Adrenal gland (tissue), 19 donors: ENCODE measurements at places on chromosomes 4 and X.
A peak's percentile ranks its signal among the peaks of the same experiment; 100 is the strongest.

GRCh38 chrX:29196501-29196900 is 609.3 kb downstream of the IL1RAPL1 start:
- no peak for DNase-seq

DNA sequence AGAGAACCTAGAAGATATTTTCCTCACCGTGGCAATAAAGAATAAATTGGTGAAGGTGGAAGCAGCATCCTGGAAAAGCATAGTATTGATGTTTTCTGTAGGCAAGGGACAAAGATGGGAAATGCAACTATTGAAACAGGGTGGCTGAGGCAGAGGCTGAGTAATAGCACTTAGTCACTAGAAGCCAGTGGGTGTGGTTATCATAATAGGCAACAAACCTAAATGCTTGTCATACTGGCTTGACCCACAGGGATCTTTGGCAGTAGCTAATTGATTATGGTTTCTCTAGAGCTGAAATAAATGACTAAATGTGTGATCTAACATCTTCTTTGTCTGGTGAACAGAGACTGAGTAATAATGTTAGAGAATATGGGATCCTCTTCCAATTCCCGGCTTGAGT is 353.6 kb upstream of the RPS6KA3 start:
- DNase-seq = no peak

GRCh38 chrX:123138473-123138872 is 45.6 kb upstream of the GRIA3 start:
- DNase-seq = no peak

- no peak for DNase-seq
Observed at GRCh38 chr4:20356565-20356964, 104.9 kb downstream of the SLIT2 start.

DNA sequence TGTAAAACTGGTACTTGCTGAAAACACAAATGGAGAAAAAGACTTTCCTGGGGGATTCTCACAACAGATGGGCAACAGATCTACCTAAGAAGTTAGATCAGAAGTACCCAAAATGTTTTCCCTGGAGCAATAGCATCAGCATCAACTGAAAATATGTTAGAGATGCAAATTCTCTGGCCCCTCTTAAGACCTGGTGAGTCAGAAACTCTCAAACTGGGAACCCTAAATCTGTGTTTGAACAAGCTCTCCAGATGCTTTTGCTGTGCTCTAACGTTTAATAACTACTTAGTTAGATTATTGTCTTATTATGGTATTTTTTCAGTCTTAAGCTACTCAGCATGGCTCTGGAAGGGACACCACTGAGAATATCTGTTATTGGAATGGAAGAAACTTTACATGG is 55.2 kb upstream of the TRPC3 start:
- DNase-seq = no peak

- DNase-seq = no peak
Observed at GRCh38 chr4:13208558-13209193, 275.5 kb downstream of the RAB28 start.

GRCh38 chr4:110678517-110679227 is 55.8 kb upstream of the PITX2 start:
- no peak for DNase-seq

GRCh38 chrX:8672176-8672575 is 59.8 kb downstream of the ANOS1 start:
- DNase-seq = no peak

- no peak for DNase-seq
Observed at GRCh38 chrX:12225107-12225506, 86.8 kb downstream of the FRMPD4 start.

DNA sequence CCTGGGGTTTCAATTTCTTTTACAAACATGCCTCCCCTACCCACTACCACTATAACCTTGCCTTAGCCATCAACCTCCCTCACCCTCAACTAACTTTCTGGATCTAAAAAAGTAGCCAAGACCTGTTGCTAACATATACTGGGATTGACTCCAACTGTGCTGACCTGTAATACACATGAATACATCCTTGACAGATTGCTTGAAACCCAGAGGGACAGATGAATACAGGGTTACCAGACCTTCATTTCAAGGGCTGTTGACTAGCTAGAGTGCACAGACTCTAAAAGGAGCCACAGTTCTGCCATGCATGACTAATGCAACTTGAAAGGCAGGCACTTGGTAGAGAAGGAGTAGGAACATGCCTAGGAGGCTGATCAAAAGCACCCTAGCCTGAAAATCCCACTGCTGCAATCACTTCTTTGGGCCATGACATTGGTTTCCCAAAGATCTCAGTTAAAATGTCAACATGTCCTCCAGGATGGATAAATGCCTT is 121.0 kb downstream of the PCDH19 start:
- no peak for DNase-seq

DNA sequence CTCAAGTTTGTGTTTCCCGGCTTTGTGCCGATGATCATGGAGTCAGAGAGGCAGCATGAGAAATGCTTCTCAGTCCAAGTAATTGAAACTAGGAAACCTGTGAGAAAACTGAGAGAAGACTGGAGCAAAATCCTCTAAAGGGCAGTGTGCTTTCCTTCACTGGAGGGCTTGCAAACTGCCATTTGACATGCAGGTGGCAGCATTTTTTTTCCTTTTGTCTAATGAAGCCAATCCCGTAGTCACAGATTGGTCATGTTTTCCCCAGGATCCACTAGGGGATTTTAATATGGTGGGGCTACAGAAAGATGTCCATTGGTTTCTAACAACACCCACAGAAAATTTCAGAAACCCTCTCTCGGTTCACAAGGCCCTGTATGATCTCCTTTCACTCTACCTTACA is 117.4 kb upstream of the NUDT10 start:
- no peak for DNase-seq

- DNase-seq = no peak
Observed at GRCh38 chr4:168723020-168723419, 226.2 kb downstream of the PALLD start.

DNA sequence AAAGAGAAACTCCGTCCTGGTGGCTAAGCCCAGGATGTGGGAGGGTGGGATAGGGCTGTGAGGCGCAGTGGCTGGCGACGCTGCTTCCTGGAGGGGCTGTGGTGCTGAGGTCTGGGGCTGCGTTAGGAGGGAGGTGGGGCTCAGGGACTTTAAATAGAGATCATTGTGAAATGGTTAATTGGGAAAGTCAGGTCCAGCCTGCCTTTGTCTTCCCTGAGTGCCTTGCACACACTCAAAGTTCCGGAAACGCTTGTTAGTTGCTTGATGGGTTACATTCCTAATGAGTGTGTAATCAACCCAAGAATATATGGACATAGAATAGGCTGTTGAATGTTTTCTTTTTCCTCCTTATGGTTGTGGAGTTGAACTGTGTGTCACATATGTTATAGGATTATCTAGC is 55.7 kb upstream of the CLDN34 start:
- DNase-seq = no peak

- DNase-seq = no peak
Observed at GRCh38 chr4:37953620-37954293, 6.4 kb upstream of the PTTG2 start.

GRCh38 chrX:46904626-46905025 is 7.6 kb upstream of the JADE3 start:
- no peak for DNase-seq

DNA sequence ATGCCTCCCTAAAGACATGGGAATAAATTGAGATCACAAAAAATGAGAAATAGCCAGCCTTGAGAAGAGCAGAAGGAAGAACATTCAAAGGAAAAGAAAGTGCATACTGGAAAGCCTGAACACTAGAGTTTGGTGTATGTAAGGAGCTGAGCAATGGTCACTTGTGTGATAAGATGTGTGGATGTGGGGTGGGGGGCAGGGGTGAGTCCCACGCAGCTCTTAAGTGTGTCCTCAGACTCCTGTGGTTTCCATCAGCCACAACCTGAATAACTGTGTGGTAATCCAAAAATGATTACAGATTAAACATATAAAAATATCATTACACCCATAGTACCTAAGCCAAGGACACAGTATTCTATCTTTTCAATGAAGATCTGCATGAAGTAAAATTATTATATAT is 59.9 kb downstream of the ELOVL6 start:
- no peak for DNase-seq

GRCh38 chr4:184188443-184189400 is 29.0 kb downstream of the ENPP6 start:
- DNase-seq = no peak

DNA sequence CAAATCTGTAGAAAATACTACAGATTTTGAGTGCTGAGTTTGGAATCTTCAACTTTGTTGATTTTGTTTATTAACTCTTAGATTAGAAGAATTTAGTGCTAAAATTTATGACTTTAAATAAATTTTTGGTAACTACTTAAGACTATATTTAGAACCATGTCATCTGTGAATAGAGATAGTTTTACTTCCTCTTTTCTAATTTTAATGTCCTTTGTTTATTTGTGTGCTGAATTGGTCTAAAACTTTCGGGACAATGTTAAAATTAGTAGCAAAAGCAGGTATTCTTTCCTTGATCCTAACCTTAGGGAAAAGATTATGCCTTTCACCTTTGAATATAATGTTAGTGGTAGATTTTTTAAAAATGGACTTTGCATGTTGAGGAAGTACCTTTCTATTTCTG is 119.7 kb upstream of the CXorf51A start:
- DNase-seq = no peak

DNA sequence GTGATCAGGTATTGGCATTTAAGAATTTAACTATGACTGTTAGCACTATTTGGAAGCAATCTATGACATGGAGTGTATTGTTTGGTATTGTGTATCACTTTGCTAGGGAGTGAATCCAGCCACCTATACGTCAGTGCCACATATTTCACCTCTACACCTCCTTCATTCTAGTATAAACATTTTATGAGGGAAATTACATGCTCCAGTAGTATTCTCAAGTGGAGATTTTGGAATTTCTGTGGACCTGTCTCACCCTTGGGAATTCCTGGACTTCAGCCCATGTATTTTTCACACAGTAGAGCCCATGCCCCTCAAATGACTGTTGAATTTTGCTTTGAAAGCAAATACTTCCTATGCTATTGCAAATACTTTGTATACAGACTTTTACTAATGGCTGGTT is 11.3 kb downstream of the BST1 start:
- DNase-seq = no peak

- peak; percentile 34 for DNase-seq
Observed at GRCh38 chr4:74794382-74795010, at the start of gene BTC. Gene BTC (minus strand): TSS chr4:74794523. CDS start chr4:74794325, 198 bp downstream.

- DNase-seq = no peak
Observed at GRCh38 chrX:150408561-150408960, 45.4 kb downstream of the MAMLD1 start.

DNA sequence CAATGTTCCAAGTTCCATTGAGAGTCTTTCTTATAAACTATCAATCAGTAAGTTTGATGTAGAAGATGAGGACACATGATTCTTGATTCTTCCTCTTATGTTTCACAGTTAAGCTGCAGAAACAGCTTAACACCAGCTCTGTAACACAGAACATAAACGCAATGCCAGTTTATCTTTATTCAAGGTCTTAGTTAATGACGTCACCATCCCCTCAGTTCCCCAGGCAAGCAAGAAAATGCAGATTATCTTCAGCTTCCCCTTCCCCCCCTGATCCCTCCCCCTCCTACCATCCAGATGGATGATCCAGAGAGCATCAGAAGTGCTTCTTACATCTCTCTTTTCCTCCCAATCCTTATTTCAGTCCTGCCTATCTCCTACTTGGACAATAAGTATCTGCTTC is 4.4 kb upstream of the SH3RF1 start:
- DNase-seq = no peak

- DNase-seq = no peak
Observed at GRCh38 chr4:11529625-11530201, 101.0 kb upstream of the HS3ST1 start.

GRCh38 chr4:117326091-117326490 is 240.7 kb upstream of the TRAM1L1 start:
- DNase-seq = no peak

GRCh38 chr4:26753617-26754016 is 107.0 kb upstream of the STIM2 start:
- DNase-seq = no peak

- DNase-seq = no peak
Observed at GRCh38 chr4:28469886-28470285, 1609.2 kb downstream of the STIM2 start.

DNA sequence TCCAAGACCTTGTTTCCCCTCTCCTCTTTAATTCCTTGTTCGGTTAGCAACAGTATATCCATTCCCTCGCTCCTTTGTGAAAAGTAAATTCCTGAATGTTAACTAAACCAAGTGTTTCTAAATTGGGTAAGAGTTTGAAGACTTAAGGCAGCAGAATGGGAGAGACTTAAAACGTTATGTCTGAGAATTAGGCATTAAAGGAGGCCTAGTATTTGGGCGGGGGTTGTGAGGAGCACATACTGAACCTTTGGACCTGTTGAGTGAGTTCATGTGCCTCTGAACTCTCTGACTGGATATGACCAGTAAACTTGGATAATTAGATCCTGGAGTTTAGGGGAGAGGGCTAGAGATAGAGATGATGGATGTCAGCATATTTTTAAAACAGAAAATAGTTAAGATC is 1.2 kb downstream of the MSMO1 start:
- DNase-seq = no peak

DNA sequence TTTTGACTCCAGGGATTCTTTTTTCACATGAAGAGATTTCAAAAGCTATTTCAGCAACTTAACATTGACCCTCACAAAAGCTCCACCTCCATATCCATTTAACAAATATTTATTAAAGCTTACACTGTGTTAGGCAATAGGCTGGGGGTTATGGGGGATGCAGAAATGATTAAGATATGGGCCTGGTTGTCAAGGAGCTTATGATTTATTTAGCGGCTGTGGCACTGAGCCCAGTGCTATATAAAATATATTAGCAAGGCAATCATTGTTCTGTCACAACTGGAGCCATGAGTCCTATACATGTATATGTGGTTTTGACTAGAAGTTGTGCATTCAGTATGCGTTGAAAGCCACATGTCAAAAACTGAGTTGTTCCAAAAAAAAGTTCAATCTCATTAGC is 131.1 kb downstream of the GPC3 start:
- DNase-seq = no peak

DNA sequence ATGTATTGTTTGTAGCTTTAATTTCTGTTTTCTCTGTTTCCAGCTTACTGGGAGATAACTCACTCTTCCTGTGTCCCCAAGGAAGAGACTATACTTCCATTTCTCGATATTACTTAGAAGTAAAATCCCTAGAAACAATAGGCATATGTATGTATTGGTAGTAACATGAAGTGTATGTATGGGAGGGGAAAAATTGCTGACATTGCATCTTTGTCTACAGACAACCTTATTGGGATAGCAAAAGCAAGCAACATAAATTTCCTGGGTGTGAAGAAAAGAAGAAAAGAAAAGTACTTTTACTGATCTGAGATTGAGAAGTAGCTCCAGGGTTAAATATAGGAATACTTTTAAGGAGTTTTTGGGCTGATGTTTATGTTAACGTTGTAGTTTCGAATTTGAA is 15.4 kb downstream of the AP1AR start:
- DNase-seq = no peak

- no peak for DNase-seq
Observed at GRCh38 chrX:144275843-144276242, 392.0 kb downstream of the UBE2NL start.
